Hematopoietic multipotent progenitor cell treated with erythropoietin and hydrocortisone succinate and interleukin-3 and kit ligand, for 17 days (in vitro differentiated cells): ENCODE measurements at places on chromosomes 16 and 17.

DNA sequence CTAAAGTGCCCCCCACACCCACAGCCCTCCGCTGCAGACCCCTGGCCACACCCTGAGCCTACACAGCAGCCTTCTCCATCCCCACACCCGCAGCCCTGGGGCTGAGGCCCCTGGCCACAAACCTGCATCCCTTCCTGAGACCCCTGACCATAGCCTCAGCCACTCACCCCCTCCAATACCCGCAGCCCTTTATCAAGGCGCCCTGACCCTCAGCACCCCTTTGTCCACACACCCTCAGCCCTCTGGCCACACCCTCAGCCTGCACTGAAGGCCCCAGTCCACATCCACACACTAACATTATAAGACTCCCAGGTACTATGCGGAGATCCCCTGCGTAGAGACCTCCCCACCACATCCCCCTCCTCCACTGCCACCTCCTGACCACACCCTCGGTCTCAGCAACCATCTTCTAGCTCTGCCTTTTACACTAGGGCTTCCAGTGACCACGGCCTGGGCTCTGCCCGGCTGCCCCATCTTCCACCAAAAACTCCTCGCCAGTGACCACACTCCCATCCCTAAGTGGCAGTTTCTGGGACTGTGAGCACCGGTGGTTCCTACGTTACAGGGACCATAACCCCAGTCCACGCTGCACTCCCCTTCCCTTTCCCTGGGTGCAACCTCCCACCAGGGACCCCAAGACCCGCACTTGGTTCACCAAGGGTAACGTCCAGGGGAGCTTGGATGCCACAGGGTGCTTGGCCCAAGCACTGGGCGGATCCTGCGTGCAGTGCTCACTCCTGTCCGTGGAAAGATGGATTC is 818 bp downstream of the TPPP3 start:
- DNase-seq = no peak

DNA sequence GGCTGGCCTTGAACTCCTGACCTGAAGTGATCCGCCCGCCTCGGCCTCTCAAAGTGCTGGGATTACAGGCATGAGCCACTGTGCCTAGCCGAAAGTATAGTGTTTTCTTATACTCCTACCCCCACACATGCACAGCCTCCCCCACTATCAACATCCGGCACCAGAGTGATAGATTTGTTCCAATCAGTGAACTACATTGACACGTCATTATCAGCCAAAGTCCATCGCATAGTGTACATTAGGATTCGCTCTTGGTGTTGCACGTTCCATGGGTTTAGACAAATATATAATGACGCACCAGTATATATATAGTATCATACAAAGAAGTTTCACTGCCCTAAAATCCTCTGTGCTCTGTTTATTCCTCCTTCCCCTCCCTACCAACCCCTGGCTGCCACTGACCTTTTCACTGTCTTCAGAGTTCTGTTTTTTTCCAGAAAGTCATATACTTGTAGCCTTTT is 11.9 kb upstream of the TM4SF5 start:
- DNase-seq = no peak

- DNase-seq = no peak
These were observed 72.1 kb downstream of the PRKCB start for GRCh38 chr16:23907903-23908302.

DNA sequence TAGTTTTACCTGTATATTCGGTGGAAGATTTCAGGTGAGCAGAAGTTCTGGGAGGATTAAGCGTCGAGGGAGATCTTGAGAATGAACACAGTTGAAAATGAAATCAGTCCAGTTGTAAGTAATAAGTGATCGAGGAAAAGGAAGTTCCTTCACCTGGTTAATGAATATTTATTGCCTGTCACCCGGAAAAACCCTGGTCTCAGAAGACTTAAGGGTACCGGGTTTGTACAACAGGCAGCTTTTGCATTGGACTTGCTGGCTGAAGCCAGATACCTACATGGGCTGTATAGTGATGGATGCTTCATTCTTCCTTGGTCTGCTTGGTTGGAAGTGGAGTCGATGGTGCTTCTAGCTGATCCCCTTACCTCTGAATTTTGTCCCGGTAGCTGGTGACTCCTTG is 72.7 kb downstream of the PRKCA start:
- DNase-seq = no peak

GRCh38 chr17:45935197-45935709 is 40.9 kb downstream of the MAPT start:
- DNase-seq = no peak

DNA sequence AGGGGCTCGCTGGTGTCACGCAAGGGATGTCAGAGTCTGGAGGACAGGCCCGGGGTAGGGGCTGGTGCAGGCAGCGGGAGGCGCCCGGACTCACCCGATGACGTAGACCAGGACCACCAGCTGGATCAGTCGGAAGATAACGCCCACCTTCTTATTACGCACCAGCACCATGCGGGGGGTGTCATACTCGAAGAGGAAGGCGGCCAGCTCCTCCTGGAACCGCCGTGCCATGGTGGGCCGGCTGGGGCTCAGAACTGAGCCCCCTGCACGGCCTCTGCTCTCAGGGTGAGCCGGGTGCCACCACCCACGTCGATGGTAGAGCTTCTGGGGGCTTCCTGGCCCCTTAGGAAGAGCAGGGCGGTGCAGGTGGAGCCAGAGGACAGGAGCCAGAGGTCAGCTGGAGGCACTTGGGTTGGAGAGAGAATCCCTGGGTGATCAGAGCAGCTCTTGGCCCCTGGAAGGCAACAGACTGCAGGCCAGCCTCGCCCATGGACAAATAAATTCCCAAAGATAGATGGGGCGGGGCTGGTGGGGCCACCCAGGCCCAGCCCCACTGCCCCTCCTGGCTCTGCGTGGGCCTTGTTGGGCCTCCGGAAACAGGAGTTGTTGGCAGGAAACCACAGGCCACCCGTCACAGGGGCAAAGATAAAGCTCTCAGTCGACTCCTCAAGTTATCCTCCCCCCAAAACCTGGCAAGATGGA is at the start of gene P2RX1:
TSS of gene P2RX1 (minus strand) at position 471 of the 702 bp plus-strand sequence. CDS start at position 231, 240 bp downstream.
- no peak for DNase-seq

DNA sequence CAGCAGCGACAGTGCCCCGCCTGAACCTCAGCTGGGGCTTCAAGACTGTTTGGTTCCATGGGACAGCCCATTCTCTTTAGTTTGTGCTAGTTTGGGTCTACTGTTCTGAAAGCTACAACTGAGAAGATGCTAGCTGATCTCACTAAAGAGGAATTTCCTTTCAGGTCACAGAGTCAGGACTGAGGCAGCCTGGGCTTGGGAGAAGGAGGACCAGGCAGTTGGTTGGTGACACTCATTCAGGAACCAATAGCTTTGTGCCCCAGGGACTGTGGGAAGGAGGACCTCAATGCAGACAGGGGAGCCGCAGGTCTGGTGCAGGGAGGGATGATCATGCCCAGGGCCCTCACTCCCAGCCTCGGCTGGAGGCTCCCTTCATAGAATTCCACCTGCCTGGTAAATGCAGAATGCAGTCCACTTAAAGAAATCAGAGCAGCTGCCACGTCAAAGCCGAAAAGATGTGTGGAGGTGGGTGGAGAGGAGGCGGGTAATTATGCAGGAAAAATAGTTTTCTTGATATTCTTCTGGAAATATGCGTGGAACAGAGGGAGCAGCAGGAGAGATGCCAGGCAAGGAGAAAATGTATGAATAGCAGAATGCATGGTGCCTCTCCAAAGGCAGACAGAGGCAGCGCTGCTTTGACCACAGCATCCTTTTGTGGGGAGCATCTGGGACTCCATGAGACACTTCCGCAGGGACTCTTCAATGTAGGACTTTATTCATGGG is 32.6 kb upstream of the ZFP90 start:
- DNase-seq = no peak

GRCh38 chr17:59154292-59154720 is 680 bp downstream of the SKA2 start:
- DNase-seq = no peak

DNA sequence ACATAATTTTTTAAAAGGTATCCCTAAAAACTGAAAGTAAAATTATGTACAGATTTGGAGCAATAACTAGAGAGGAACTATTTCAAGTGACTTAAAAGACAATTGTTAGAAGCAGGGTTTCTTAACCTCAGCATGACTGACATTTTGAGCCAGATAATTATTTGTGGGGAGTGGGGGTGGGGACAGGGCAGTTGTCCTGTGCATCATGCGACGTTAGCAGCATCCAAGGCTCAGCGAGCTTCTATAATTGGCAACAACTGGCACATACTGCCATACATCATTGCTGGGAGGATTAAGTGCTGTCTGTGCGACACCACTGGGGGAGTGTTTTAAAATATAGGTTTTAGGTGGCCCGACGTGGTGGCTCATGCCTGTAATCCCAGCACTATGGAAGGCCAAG is 27.1 kb downstream of the GABARAPL2 start:
- no peak for DNase-seq

GRCh38 chr17:68482576-68483041 is 25.3 kb upstream of the WIPI1 start:
- no peak for DNase-seq

GRCh38 chr17:17860766-17861107 is 24.0 kb upstream of the SREBF1 start:
- no peak for DNase-seq

- peak; percentile 99 for DNase-seq
These were observed at the start of gene BCAS3 for GRCh38 chr17:60677308-60678117. Gene BCAS3, plus strand, starts transcription at chr17:60677851.

- no peak for DNase-seq
These were observed 21.2 kb downstream of the LIG3 start for GRCh38 chr17:35001549-35001948.

DNA sequence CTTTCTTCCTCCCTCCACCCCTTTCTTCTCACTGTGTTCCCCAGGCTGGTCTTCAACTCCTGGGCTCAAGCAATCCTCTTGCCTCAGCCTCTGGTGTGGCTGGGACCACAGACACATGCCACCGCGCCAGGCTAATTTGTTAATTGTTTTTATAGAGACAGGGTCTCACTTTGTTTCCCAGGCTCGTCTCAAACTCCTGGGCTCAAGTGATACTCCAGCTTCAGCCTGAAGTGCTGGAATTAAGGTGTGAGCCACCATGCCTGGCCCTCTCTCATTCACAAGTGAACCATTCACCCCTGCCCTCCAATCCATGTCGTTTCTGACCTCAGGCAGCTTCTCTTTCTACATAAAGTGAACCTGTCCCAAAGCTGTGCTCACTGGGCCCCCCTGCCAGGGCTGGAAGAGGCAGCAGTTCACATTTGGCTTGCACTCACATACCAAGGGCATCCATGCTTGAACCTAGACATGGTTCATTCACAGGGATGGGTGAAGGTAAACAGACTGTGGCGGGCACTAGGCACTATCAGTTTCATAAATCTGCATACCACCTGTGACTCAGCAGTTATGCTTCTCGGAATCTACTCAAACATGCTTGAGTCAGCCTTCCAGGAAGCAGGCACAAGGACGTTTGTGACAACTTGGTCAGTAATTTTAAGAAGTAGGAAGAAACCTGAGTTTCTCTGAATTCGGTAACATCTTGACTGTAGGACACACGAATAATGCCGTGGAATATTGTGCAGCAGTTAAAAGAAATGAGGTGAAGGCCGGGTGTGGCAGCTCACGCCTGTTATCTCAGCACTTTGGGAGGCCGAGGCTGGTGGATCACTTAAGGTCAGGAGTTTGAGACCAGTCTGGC is 6.0 kb upstream of the RNF213 start:
- peak; percentile 95 for DNase-seq

GRCh38 chr17:39757176-39757662 is 19.5 kb downstream of the GRB7 start:
- no peak for DNase-seq

- DNase-seq = peak; percentile 33
These were observed 38.3 kb downstream of the ABCC12 start for GRCh38 chr16:48117217-48118105.

GRCh38 chr16:80309178-80309577 is 231.6 kb upstream of the DYNLRB2 start:
- DNase-seq = no peak

GRCh38 chr17:79518585-79519523 is 92.0 kb downstream of the RBFOX3 start:
- DNase-seq = no peak

DNA sequence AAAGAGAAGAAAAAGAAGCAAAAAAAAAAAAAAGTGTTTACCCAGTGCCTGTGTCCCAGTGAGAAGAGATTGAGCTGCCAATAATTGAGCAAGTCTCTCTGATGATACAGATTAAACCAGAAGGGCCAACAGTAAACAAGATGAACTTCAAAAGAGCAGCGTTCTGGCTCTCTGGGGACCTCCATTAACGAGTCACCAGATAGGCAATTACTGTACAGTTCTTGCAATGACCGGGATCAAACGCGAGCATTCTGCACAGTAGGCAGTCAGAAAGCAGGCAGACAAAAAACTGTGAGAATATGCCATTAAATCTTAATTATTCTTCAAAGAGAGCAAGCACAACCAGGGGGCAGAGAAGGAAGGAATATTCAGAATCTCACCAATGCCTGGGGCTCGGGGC is 626.1 kb downstream of the TMEM114 start:
- DNase-seq = no peak

DNA sequence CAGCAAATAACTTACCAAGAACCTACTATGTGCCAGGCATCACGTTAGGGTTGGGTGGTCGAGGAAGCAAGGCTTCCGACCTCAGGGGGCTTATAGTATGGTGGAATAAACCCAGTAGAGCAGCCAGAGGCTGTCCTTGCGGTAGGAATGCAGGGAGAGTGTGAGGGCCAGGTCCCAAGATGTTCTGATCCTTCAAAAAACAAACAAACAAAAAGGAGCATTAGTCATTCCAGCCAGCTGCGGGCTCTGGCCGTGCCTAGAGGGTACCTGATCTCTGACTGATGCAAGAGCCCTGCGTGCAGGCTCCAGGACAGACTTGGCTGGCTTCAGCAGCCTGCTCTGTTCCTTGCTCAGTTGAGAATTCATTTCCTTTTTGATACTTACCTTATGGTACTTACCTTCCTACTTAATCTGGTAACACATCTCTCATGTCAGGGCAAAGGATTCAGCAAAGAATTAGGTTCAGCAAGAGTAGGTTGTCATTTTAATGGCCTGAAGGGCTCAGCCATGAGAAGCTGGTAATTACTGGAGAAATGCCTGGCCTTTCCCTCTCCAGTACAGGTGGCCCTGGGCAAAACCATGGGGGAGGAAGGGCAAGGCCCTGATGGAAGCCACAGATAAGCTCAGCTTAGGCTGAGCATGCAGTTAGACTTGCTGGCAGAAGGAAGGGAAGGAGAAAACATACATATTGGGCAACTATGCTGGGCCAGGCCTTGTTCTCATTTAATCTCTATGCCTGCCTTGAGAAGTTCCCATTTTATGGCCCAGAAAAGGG is 18.4 kb downstream of the CYB5D2 start:
- peak; percentile 17 for DNase-seq

GRCh38 chr16:27780468-27781194 is 230.7 kb downstream of the KATNIP start:
- DNase-seq = no peak

- DNase-seq = no peak
These were observed 22.2 kb downstream of the KRT23 start for GRCh38 chr17:40915199-40915661.
